ENCODE measurements at places on chromosomes 7 and 10.

DNA sequence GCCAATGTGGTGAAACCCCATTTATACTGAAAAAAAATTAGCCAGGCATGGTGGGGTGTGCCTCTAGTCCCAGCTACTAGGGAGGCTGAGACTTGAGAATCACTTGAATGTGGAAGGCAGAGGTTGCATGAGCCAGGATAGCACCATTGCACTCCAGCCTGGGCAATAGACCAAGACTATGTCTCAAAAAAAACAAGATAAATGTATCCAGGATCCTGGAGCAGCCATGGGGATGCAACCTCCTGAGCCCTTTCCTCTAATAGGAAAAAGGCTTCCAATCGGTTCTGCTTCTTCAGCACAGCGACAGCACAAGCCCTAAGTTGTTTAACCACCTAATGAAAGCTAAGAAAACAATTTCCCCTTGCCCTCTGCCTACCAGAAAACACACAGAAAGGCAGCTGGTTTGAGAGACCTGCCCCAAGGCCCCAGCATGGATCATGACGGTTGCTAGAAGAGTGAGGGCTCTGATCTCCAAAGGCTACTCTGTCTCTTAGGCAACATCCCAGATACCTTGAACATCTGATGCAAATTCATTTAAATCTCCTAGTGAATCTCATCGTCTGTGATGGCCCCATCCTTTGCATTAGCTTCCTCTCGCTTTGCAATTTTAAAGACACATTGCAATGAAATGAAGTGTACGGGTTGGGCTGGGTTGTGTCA lies 220.8 kb downstream of the ARHGAP21 start:
- no peak for DNase-seq

DNA sequence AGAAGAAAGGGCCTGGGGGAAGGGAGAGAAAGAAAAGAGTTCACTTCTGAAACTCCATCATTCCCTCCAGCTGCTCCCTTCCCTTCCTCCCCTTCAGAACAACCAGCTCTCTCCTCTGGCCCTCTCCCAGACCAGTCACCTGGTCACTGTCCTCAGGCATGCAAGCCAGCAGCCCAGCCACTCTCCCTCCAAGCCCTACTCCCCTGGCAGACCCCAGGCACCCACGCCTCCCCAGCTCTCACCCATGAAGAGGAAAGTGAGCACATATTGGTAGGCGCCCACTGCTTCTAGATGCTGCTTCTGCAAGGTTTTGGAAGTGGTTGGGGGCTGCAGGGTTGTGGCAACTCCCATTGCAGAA lies 353 bp downstream of the MOGAT3 start:
- DNase-seq = no peak

- no peak for DNase-seq
These were observed 584 bp upstream of the ZMIZ1 start for GRCh38 chr10:79068203-79068561.

DNA sequence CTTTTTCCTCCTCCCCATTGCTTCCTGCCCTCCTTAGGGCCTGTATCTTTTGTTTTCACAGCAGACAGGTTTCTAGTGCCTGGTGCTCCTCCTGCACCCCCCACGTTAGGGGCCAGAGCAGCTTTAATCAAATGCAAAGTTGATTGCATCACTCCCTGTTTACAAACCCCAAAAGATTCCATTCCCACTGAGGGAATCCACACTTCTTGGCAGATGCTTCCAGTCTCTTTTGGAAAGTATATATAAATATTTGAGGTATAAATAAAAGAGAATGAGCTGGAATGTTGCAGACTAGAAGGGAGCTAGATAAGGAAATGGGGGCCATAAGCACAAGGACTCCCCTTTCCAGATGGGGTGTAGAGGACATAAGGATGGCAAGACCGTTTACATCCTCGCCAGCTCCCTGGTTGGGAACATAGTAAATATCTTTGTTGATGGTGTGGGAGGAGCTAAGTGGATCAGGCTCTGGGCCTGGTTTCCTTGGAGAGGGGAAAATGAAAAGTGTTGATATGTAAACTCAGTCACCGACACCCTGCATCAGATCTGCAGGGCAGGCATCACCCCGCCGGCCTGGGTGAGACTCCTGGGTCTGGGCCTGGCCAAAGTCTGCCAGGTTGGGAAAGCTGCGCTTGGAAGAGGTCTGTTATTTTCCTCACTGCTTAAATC lies 6.2 kb downstream of the RARRES2 start:
- DNase-seq = no peak

- no peak for DNase-seq
These were observed 722.2 kb downstream of the PARD3 start for GRCh38 chr10:34092891-34093290.

DNA sequence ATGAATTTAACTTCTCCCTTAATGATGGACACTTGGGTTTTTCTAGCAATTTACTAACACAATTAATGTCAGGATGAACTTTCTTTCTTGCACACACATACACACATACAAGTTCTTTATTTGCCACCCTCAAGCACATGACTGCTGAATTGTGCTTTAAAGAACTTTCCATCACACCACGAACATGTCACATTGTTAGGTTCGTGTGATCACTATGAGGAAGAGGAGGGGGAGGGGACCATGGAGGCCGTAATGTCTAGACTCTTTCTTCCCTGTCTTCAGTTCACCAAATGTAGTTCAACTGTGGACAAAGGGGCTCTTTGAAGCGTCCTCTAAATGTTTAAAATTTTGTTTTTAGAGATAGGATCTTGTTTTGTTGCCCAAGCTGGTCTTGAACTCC lies 31.0 kb downstream of the NUP42 start:
- DNase-seq = no peak

- DNase-seq = no peak
These were observed 118.4 kb downstream of the PLPP4 start for GRCh38 chr10:120575411-120575810.

DNA sequence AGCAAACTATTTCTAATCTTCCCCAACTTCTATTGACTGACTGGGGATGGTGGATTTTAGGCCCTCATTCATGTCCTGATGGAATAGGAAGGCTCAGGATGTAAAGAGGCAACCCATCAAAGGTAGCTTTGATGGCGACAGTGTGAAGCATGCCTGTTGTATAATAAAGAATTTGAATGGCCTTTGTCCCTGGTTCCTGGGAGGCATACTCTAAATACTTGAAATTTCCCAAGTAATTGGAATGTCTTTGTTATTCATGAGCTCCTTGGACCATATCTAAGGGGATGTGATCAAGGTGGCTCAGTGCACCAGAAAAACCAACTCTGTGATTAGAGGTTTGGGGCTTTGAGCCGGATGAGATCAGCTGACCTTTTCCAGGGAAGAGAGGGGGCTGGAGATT lies 264.5 kb upstream of the NEBL start:
- DNase-seq = no peak

DNA sequence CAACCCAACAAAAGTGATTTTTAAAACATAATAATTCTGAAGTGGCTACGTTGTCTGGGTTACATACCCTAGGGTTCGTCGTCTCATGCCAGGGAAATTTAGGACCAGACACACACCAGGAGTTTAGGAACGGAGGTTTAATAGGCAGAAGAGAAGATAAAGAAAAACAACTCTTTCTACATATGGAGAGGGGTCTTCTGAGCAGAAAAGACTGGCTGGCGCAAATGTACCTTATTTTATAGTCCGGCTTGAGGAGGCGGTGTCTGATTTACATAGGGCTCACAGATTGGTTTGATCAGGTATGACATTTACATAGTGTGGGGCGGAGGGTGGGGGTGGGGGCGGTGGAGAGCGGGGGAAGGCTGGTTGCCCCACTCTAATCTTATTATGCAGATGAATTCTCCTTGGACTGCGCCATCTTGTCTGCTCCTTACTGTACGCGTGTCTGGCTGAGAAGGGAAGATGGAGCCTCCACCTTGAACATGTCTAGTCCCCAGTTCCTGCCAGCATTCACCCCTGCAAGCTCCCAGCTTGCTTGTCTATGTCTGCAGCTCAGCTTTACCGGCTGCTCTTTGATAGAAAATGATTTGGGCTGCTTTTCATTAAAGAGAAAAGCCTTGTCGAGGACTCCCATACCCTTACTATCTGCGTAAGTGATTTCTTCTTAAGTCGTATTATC lies 98.7 kb downstream of the RALA start:
- DNase-seq = no peak

GRCh38 chr7:159149488-159149887 lies 4.8 kb upstream of the VIPR2 start:
- DNase-seq = no peak

DNA sequence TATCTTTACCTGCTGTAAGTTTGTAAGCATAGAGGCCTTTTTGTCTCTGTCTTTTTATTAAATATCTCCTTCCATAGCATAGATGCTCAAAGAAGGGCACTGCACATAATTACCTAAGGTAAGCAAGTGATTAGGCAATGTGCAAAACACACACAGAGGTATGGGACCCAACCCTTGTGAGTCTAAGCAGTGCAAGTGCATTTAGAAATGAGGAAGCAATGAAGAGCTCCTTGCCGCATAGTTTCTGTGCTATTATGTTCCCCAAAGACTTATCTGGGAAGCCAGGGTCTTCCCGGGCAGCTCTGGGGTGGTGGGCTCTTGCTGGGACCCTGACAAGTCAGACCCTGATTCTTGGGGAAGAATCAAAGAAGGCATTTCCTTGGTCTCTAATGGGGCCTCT lies 13.5 kb upstream of the MGAM2 start:
- DNase-seq = no peak

- no peak for DNase-seq
These were observed 242.3 kb downstream of the DYNC1I1 start for GRCh38 chr7:96014617-96015016.

GRCh38 chr7:104629408-104629807 lies 301.0 kb downstream of the LHFPL3 start:
- DNase-seq = no peak
